ENCODE measurements at places on chromosomes 11 and 22.

- DNase-seq = no peak
Observed at GRCh38 chr11:114553642-114554041, 6.0 kb downstream of the NXPE1 start.

DNA sequence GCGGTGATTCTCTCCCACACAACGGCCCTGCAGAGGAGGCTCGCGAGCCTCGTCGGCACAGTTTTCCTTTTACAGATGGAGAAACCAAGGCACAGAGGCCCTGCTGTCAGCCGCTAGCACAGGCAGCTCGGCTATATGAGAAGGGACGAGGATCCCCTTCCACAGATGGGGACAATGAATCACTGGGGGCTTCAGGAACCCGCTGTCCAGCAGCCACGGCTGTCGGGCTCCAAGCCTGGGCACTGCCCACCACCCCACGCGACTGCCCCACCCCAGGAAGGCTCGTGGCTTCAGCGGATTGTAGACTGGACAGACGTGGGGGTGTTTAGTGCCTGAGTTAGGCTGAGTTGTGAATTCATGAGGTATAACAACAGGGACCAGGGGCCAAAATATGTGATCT, 17.2 kb upstream of the FGF3 start:
- no peak for DNase-seq

DNA sequence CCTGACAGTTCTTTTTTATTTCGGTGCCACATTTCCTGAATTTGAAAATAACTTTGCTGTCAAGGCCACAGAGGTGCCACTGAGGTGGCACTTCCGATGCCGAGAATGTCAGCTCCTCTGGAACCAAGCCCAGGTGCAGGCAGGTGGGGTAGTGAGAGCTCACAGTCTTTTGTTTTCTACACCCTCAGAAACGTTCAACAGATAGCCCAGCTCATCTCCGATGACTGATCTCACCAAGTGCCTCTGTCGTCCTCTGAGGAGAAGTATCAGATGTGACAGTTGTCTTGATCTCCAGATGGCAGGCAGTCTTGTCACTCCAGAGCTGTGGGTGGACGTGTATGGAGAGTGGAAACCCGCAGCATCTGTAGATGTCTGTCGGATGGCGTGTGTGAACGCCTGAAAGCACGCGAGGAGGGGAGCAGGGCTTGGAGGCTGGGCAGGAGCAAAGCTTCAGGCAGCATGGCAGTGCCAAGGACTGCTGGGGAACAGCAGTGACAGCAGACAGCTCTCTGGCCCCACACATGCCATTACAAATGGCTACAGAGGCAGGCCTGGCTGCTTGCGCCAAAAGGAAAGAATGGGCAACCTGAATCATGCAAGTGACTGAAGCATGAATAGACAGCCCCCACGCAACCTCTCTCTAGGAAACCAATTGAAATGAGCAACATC, 877.0 kb downstream of the OPCML start:
- DNase-seq = no peak

- DNase-seq = no peak
Observed at GRCh38 chr11:68142441-68143309, 21.5 kb upstream of the CHKA start.

GRCh38 chr22:40583053-40583741, 53.3 kb downstream of the MRTFA start:
- no peak for DNase-seq

GRCh38 chr11:64225608-64226506, at the start of the genes NUDT22 and TRPT1:
NUDT22 (plus strand) TSS chr11:64226274; CDS start chr11:64226653, 379 bp downstream.
TRPT1 (minus strand) TSS chr11:64226186; CDS start chr11:64225860, 326 bp downstream.
- peak; percentile 33 for DNase-seq

GRCh38 chr22:29603358-29604075, at the start of gene NF2:
NF2 (plus strand) TSS chr22:29603633; CDS start chr22:29603999, 366 bp downstream.
- peak; percentile 98 for DNase-seq

DNA sequence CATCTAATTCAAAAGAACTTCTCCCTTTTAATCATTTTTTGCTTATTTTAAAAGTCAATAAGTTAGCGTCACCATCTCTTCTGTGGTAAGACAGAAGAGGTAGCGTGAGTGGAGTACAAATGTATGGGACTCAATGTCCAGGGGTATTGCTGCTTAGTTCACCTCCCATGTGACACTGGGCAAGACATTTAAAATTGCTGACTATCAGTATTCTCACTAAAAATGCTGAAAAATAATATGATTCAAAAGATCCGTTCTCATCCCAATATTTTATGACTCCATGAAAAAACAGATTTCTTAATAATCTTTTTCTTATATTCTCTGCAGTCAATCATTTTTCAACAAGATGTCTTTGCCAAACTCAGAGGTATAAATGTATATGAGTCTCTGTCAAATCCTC, 68.1 kb upstream of the LRRC4C start:
- DNase-seq = no peak

DNA sequence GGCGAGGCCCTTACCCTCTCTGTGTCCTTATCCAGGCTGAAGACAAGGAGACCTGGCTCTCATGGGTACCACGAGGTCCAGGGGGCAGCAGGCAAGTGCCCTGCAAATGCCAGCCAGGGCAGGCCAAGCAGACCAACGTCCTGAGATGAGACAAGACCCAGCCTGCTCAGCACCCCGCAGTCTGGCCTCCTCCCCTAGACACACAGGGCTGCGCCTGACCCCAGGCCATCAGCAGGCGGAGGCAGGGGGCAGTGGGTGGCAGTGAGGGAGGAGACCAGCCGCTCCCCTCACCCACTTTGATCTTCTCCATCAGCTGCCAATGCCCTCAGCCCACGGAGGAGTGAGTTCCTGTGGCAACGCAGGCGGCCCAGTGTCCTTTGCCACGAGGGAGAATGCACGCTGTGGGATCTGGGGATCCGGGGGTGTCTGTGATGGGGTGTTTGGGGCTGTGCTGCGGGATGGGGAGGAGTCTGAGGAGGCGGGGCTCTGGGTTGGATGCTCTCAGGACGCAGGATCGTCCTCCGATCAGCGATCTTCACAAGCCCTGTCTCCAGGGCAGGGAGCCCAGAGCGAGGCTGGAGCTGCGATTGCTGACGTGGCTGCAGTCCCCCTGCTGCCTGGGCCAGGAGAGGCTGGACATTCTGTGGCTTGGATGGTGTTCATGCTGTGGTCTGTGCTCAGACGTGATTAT, 30.5 kb upstream of the PPARA start:
- DNase-seq = no peak

GRCh38 chr11:94583866-94584500, 16.8 kb downstream of the PIWIL4 start:
- no peak for DNase-seq

DNA sequence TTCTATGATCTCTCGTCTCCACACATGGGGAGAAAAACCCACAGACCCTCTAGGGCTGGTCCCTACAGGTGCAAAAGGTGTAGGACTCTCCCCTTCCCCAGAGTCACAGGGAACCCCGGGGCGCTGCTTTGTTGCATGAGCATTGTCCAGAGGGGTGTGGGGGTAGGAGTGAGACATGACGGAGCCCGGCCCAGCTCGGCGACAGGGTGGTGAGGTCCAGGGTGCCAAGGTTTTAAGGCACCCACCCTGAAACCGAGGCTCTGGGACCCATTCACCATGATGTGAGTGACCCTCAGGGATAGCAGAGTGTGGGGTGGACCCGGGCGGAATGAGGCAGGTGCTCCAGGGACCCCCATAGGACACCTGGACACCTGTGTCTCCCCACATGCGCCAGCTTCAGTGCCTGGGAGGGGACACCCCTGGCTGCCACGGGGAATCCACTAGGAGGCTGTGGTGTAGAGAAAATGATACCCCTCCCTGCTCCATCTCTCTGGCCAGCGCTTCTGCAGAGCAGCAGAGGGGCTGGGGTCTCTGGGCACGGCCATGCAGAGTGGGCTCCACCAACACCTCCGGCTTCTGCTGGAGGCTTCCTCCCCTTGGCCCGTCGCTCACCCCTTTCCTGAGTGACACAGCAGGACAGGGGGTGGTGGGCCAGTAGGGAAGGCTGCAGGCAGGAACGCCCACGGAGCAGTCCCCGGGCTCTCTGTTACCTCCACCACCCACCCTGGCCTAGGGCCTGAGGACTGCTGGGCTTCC, 15.2 kb downstream of the KRTAP5-5 start:
- no peak for DNase-seq

DNA sequence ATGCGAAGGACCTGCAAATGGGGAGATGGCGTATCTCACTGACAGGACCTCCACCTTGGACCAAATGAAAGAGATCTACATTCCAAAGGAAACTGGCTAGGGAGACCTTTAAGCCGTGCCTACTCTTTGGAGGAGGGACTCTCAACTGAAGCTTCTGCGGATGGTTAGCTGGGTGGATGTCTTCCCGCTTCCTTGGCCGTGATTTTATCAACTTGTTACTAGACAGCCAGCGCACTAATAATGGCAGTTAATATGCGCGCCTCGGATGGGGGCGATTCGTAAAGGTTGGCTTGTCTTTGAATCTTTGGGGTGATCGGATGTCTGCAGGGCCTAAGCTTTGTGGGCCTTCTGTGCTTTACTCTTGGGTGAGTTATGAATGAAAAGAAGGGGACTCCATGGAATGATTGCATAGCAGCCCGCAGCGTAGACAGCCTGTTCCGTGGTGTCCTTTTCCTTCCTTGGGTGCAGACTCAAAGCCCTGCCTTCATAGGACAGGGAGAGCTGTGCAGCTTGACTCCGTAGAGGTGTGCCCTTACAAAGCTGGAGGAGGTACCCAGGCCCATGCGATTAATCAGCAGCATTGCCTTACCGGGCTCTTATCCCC, 1.5 kb downstream of the ZNRF3 start:
- no peak for DNase-seq

GRCh38 chr11:46105134-46105628, 16.1 kb downstream of the PHF21A start:
- no peak for DNase-seq

GRCh38 chr22:38111925-38112355, 1.5 kb upstream of the BAIAP2L2 start:
- no peak for DNase-seq

DNA sequence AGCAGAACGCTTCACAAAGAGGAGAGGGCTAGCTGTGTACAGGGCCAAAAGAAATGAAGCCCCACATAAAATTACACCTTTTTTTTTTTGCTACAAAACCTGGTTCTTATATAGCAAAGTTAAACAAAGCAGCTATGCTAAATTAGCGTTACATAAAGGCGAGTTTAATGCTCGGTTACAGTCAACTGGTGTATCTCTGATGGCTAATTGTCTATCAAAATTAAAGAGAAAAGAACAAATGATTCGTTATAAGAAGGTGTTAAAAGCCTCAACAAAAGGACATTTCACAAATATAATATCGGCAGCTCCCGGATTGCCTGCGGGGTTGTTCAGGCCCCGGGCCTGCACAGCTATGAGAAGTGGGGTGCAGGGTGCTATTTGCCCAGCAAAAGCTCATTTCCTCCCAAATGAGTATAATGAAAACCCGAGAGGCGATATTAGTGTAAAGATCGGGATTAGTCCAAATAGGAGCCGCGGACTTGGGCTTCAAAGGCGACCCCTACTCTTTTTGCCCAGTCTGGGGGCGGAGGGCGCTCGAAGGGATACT, 13.3 kb upstream of the PAX6 start:
- no peak for DNase-seq

DNA sequence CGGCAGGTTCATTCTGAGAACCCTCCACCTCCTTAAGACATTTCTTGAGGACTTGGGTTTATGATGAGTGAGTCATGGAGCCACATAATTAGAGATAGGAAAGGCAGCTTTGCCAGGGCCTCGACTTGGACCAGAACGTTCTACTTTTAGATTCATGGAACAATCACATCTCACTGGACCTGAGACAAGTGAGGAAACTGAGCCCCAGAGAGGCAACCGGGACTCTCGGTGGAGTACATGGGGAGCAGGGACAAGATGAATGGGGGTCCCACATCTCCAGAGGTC, 59.5 kb downstream of the LINC01488 start:
- no peak for DNase-seq

DNA sequence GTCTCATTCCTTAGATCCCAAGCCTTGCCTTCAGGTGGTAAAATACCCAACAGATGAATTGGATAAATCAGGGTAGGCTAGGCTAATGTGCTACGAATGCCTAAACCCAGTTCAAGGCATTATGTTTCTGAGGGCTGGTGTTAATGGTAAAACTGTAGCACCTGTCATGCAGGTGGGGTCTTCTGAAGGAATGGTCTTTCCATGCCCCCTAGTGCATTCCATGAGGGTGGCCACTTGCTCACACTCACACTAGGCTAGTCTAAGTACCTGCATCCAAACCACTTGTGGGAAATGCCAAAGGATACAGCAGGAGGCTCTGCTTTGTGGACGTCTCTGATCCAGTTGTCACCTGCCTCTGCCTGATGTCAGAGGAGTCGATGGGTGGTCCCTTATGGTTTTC, 24.2 kb upstream of the UCP3 start:
- no peak for DNase-seq

GRCh38 chr11:14384338-14384737, 25.4 kb upstream of the RRAS2 start:
- DNase-seq = no peak

DNA sequence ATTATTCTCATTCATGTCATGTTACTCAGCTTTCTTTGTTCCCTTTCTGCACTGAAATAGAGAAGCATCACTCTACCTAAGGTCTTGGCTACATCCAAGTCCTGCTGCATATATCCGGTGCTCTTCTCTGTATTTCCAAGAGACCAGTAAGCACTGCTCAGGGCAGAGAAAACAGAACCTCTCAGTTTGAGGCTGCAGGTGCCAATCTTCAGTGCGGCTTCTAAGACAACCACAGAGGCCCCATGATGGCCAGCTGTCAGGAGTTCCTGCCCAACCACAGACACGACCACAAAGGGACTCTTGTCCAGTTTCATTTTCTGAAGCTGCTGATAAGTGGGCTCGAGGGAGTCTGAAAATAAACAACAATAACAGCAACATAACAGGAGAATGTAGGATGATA, 378.4 kb upstream of the PITPNB start:
- DNase-seq = no peak

GRCh38 chr11:132620423-132620822, 911.9 kb downstream of the OPCML start:
- DNase-seq = no peak

GRCh38 chr22:31635638-31636306, 26.2 kb downstream of the PISD start:
- no peak for DNase-seq

DNA sequence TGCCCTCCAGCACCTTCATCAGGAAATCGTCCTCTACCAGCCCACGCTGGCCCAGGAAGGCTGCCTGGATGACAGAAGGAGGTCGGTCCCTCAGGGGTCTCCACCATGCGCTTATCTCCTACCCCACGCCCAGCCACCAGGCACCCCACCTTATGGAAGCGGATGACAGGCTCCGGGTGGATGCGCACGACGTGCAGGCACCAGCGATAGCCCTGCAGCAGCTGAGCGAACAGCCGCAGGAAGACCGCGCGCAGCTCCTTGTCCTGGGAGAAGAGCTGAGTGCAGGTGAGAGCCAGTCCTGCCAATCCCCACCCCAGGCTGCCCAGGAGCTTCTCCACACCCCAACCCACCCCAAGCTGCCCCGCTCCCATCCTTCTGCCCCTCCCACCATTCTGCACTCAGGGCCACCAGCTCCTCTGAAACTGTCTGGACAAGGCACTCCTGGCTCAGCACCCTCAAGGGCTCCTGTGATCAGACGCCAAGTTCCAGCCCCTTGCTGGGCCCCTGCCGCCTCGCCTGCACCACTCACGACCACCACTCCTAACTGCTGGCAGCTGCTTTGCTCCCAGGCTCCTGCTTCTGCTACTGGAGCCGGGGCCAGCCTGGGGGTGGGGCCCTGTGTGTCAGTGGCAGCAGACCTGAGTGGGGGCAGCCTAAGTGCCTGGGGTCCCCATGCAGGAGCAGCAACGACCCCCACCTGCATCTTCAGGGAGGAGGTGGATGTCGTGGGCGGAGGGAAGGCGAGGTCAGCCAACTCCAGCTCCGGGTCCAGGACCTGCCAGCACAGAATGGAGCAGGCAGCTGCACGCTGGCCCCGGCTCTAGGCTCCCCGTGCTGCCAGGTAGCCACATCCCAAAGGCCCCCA, 9.5 kb downstream of the SBF1 start:
- no peak for DNase-seq
